ENCODE measurements at places on chromosomes 5 and 9.

DNA sequence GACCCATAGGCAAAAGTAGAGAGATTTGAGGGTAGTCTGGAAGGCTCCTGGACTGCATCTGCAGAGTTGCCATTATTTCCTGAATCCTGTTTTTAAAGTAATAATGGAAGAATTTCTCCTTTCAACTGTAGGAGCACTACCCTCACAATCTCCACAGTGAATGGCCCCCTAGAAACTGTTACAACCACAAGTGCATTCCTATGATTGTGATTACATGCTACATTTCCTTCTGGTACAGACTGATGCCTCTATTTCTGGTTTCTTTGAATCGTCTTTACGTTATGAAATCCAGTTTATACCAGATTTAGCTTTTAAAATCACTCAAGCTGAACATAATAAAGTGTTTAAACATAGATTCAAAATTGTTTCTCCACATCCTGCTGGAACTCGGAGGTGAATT is 49.4 kb downstream of the FRMPD1 start:
- DNase-seq = no peak

DNA sequence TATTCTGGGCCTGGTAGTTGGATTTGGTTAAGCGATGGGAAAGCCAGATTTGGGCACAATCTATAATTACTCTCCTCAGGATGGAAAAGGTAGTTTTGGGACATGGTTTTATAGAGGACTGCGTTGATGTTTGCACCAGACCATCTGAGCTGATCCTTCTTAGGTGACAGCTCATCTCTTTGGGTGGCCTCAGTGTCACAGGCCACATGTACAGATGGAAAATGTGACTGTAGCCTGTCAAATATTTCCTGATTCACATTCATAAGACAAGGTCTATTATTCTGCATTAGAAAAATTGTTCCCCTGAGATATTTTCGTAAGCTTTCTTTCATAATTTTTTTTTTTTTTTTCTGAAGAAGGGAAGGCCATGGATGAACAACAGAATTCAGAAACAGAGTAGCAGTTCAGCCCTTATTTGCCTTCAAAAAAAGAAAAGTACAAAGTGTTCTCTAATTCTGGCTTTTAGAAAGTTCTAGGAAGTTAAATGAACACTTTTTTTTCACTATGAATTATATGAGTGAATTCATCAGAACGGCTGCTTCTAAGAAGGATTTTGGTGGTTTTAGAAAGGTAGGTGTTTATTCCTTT is 81.0 kb downstream of the NNT start:
- no peak for DNase-seq

DNA sequence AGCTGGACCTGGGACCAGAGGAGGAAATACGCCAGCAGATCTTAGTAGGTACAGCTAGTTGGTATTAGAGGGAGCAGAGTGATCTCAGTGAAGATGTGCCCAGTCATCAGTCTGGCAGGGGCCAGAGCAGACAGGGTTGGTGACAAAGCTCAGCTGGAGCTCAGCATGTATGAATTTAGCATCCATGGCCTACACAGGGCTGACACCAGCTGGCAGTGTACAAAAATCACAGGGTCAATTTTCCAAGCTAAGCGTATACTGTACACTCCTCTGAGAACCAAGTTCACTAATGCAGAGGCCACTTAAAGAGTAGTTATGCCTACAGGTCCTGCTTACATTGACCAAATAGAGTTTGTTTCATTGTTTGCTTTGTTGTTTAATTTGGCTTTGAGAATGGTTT is 146.6 kb downstream of the SLC24A2 start:
- DNase-seq = no peak

DNA sequence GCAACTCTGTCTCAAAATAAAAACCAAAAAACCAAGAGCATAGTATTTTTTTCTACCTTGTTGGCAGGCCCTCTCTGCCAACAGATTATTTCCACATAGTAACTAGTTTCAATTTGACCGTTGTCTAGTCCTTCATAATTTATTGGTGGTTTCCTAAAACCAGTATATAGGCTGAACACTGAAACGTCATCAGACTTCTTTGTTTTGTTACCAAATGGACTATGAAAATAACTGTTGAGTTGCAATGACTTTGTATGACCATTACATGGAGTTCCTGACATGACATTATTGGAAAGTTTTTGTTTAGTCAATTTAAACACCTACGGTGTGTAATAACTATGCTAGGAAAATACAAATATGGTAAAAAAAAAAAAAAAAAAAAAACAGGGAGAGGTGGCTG is 1.7 kb downstream of the AGGF1 start:
- DNase-seq = no peak

DNA sequence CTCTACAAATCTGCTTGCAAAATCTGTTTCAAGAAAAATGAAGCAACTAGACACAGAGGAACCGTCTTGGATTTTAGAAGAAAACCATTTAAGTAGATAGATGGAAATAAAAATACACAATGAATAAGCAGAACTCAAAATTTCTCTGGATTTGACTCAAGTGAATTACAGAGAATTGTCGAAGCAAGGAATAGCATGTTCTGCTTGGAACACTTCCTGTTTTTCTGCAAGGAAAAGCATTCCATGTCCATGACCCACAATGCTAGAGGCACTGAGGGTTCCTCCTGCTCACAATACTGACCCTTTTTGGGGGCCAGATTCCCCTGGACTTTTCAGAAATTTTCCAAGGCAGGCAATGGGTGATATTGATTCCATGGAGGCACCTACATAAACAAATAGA is 29.8 kb downstream of the PRUNE2 start:
- DNase-seq = no peak

GRCh38 chr9:134813841-134814240 is 66.8 kb upstream of the FCN2 start:
- no peak for DNase-seq

DNA sequence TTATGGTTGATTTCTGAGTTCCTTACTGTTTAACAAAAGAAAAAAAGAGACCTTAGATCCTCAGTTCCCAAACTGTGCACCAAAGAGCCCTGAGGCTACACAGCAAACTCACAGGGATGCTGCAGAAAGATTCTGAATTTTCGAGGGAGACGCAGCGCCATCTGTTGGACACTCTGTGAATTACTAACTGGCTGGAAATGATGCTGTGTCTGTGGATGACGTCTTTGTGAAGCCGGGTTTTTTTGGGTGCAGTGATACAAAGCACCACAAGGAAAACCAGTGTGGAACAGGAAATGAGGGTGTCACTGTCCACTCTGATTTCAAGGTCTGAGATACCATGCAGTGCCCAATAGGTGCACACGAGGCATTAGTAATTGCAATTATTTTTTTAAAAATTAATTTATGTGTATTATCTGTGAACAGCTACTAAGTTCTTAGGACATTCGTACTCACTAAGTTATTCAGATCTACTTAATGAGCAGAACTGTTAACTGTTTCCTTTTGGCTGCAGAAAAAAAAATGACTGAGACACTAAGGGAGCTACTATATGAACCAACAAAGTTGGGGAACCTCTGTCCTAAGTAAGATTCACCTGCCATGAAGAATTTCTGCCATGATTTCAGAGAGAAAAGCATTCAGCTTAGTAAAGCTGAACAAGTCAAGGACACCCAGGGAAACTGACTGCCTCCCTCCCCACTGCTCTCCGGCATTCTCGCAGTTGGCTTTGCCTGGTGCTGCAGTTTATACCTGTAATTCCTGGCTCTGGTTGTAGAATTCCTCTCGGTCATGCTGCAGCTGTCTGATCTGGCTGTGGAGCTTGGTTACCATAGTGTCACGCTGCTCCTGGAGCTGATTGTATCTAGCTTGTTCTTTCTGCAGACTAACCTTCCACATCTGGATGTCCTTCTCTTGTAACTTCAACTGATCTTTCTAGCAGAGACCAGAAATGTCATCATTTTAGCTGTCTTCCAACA is 23.4 kb downstream of the SPACA9 start:
- peak; percentile 94 for DNase-seq

All from AG08395 (cell line).